ENCODE measurements at places on chromosomes 6 and 20. TPM values are rescaled to one million over a fixed set of nuclear protein-coding genes. Genes with fewer than 3 reads are reported as not detected.

DNA sequence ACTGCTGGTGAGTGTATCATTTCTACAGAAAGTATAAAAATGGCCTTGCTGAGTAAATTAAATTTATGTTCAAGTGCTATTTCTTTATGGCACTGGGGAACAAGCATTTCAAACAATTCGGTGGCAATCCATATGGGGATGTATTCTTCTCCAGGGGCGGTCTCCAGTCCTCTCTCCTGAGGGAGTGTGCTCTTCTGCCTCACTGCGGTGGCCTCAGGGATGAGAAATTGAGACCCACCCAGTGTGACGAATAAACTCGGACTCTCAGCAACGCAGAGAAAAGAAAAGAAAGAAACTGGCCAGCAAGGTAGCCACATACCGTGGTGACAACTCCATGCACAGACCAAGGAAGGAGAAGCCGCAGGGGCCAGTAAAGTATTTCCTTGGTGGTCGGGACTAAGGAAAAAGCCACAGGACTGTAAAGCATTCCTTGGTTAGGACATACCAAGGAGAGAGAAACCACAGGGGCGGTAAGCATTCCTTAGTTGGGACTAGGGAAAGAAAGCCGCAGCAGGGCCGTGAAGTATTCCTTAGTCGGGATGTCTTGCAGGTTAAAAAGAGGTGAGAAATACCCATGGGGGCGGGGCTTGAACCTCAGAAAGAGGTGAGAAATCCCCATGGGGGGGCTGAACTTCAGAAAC lies 13.6 kb upstream of the GOPC start:
- no peaks in the 10 kb centered on the region for H3K4me1 ChIP-seq
- no peaks in the 10 kb centered on the region for H3K27me3 ChIP-seq
- no peak overlapping the region for H3K4me3 ChIP-seq
- no peak for DNase-seq
- H3K27ac ChIP-seq, result no peak overlapping the region

- no peaks in the 10 kb centered on the region for H3K36me3 ChIP-seq
- H3K4me1 ChIP-seq, result no peaks in the 10 kb centered on the region
- no peak for DNase-seq
- no peak overlapping the region for H3K27ac ChIP-seq
- H3K4me3 ChIP-seq, result no peak overlapping the region
Measured at GRCh38 chr6:81787313-81788068, 35.0 kb upstream of the TENT5A start.

GRCh38 chr6:136527831-136528230 lies 22.4 kb downstream of the MAP7 start:
- no peak overlapping the region for H3K4me3 ChIP-seq
- peaks cover 3% of the 10 kb centered on the region for H3K27me3 ChIP-seq
- DNase-seq, result no peak
- peaks cover 13% of the 10 kb centered on the region for H3K4me1 ChIP-seq
- no peak overlapping the region for H3K27ac ChIP-seq
- H3K36me3 ChIP-seq, result no peaks in the 10 kb centered on the region

GRCh38 chr6:165718491-165718891 lies 55.5 kb upstream of the PDE10A start:
- H3K4me1 ChIP-seq, result no peaks in the 10 kb centered on the region
- no peak for DNase-seq
- H3K27ac ChIP-seq, result no peak overlapping the region
- H3K27me3 ChIP-seq, result no peaks in the 10 kb centered on the region

DNA sequence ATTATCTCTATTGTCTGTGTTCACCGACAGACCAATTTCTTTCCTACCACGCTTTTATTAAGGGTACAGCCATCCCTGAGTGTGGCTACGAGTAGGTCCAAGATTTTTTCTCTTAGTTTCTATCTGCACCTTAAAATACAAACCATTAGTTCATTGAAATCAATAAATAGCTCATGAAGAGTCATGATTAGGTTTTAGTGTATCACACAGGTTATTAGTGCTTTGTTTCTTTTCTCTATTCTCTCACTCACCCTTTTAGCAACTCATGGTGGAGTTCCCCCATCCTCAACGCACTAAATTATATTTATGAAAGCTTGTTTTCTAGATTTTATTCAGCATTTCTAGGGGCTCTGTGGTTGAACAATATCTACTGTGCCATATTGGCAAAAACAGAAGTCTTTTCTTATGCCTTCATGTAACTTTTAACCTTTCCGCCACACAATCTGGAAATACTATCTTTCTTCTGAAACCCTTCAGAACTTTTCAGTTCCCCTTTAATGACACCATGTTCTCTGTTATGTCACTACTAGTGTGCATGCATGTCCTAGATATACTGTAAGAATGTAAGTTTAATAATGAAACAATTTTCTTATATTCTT lies 128.2 kb upstream of the LAMA2 start:
- no peaks in the 10 kb centered on the region for H3K36me3 ChIP-seq
- no peaks in the 10 kb centered on the region for H3K4me1 ChIP-seq
- H3K27me3 ChIP-seq, result no peaks in the 10 kb centered on the region
- H3K4me3 ChIP-seq, result no peak overlapping the region
- H3K27ac ChIP-seq, result no peak overlapping the region

GRCh38 chr20:2837221-2837960 lies 3.1 kb downstream of the PCED1A start:
- no peak overlapping the region for H3K27ac ChIP-seq
- H3K27me3 ChIP-seq, result no peaks in the 10 kb centered on the region
- H3K36me3 ChIP-seq, result no peaks in the 10 kb centered on the region
- H3K4me1 ChIP-seq, result peaks cover 27% of the 10 kb centered on the region
- no peak for DNase-seq

The C20orf141 gene
- not detected for total RNA-seq

The MLIP gene
- total RNA-seq, result not detected

DNA sequence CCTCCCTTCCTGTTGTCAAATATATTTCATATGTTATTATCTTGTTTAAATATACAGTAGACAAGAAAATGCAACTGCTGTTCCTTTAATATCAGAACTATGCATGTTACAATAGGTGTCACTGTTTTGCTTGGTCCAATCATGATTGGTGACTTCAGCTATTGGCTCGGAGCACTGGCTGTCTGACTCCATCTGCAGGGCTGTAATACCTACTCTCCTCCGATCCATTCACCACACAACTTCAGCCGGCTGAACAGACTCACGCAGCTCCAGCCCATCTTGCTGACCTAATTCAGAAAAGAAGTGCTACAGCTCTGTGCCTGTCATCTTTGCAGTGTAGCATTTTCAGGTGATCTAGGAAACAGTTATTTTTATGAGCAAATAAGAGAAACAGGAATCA lies at the start of gene BTBD3:
Gene BTBD3 (plus strand): TSS at position 231 of the 400 bp plus-strand sequence. CDS start 383 bp downstream, outside the sequence.
- H3K27ac ChIP-seq, result no peak within 1 kb of the TSS
- peak within 1 kb of the TSS; percentile 24 for H3K4me3 ChIP-seq
- peak; percentile 9 for DNase-seq
- no peaks in the 10 kb centered on the region for H3K36me3 ChIP-seq
- H3K4me1 ChIP-seq, result peaks cover 8% of the 10 kb centered on the region
- no peaks in the 10 kb centered on the region for H3K27me3 ChIP-seq

- H3K27me3 ChIP-seq, result no peaks in the 10 kb centered on the region
- peak overlapping the region; percentile 26 for H3K4me3 ChIP-seq
- no peaks in the 10 kb centered on the region for H3K36me3 ChIP-seq
- H3K4me1 ChIP-seq, result peaks cover 82% of the 10 kb centered on the region
- peak; percentile 74 for DNase-seq
Measured at GRCh38 chr6:136764517-136764993, 27.7 kb downstream of the MAP3K5 start.

- H3K4me1 ChIP-seq, result no peaks in the 10 kb centered on the region
- no peak for DNase-seq
- peaks cover 58% of the 10 kb centered on the region for H3K36me3 ChIP-seq
- H3K27me3 ChIP-seq, result no peaks in the 10 kb centered on the region
Measured at GRCh38 chr20:51446230-51446629, 96.3 kb downstream of the NFATC2 start.

The CRISP2 gene
- not detected for total RNA-seq

GRCh38 chr6:162821102-162821501 lies 93.3 kb downstream of the PACRG start:
- DNase-seq, result no peak
- no peaks in the 10 kb centered on the region for H3K27me3 ChIP-seq
- no peaks in the 10 kb centered on the region for H3K36me3 ChIP-seq

DNA sequence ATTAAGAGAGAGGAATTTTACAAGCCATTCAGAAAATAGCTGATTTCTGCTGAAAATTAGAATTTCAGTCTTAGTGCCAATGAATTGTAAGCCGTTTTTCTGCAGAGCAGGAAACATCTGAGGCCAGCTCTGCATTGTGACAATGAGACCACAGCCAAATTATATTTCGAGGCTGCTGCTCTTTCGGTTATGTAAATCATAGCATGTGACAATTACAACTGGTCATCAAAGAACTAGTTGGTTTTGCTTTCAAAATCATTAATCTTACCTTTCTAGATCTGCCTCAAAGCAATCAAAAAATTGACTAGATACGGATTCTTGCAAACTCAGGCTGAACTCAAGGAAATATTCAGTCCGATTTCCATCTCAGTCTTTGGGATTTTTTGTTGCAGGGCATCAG lies 33.4 kb upstream of the INSM1 start:
- peaks cover 12% of the 10 kb centered on the region for H3K4me1 ChIP-seq
- no peaks in the 10 kb centered on the region for H3K36me3 ChIP-seq
- H3K27ac ChIP-seq, result peak overlapping the region; percentile 27
- no peaks in the 10 kb centered on the region for H3K27me3 ChIP-seq
- no peak overlapping the region for H3K4me3 ChIP-seq

DNA sequence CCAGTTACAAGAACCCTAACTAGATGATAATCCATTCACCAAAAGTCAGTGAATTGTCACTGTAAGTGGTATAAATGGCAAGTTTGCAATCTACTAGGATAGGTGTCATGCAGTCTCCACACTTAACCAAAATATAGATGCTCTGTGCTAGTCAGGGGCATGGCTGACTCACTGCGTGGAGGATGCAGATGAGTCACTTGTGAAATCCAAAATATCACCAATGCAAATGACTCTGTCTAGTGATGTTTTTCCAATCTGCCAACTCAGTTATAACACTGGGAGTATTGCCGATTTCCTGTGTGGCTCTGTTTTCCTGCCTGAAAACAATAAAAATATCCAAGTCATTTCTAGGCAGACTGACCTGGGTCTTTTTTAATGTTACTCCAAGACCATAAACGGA lies 47.8 kb upstream of the NRSN1 start:
- H3K4me3 ChIP-seq, result no peak overlapping the region
- DNase-seq, result no peak
- H3K36me3 ChIP-seq, result no peaks in the 10 kb centered on the region
- no peak overlapping the region for H3K27ac ChIP-seq

- DNase-seq, result peak; percentile 57
- peaks cover 23% of the 10 kb centered on the region for H3K4me1 ChIP-seq
- peak overlapping the region; percentile 63 for H3K4me3 ChIP-seq
- H3K36me3 ChIP-seq, result no peaks in the 10 kb centered on the region
- no peak overlapping the region for H3K27ac ChIP-seq
Measured at GRCh38 chr6:17986656-17987446, 584 bp downstream of the KIF13A start.

DNA sequence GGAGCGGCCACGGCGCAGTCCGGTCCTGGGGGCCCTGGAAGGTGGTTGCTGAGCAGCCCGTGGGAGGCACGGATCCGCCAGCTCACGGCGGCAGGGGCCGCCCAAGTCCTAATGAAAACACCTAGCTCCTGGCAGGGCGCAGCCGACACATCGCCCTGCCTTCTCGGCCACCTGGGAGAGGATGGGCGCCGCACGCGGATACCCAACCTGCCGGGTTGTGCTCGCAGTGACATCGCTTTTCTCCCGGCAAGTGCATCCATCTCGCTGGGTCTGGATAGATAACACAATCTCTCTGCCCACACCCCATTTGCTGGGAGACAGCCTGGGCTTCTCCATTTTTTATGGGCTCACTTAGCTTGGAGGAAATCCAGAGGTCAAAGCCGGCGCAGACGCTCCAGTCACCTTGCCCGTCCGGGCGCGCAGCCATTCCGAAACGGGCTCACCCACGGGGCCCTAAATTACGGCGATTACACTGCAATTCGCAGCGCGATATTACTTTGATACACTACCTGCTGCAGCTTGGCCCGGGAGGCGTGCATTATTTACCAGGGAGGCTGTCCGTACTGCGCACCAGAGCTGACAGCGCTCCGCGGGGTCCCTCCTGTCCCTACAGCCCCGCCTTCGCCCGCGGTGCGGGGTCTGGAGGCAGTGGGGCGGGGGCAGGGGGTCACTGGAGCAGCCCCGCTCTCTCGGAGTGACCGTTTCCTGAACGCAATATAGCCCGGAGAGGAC lies 36.2 kb upstream of the CCDC167 start:
- peaks cover 30% of the 10 kb centered on the region for H3K4me1 ChIP-seq
- peak overlapping the region; percentile 62 for H3K4me3 ChIP-seq
- DNase-seq, result peak; percentile 77
- no peak overlapping the region for H3K27ac ChIP-seq
- H3K36me3 ChIP-seq, result no peaks in the 10 kb centered on the region

The PAX1 gene
- not detected for total RNA-seq

DNA sequence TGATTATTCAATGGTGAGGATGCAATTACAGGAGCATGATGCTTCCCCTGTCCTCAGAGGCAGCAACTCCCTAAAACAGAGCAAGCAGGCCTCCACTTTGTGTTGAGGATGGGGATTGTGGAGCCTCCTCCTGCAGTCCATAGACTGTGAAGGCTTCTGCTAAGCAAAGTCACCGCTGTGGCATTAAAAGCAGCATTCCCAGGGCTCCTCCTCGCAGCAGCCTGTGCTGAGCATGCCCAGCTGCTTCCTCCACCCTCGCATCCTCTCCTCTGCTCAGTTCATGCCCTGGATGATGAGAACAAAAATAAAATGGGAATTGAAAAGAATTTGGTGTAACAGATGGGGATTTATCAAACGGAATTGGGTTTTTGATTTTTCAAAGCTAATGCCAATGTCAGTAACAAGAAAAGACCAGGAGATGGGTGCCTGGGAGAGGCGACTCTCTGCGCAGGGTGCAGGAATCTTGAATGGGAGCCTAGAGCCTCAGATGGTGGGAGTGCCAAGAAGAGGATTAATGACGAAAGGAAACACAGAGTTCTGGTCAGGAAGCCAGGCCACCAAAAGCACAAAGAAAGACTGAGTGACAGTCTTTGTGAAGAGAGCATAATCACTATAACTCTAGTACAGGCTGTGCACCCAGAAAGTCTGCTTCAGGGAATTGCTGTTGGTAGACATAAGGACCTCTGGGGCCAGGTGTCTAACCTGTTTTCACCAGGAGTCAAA lies 347.6 kb downstream of the TPBG start:
- no peaks in the 10 kb centered on the region for H3K4me1 ChIP-seq
- no peak overlapping the region for H3K4me3 ChIP-seq
- H3K27ac ChIP-seq, result no peak overlapping the region
- no peak for DNase-seq
- H3K27me3 ChIP-seq, result no peaks in the 10 kb centered on the region

GRCh38 chr6:3398755-3399696 lies 57.8 kb downstream of the SLC22A23 start:
- peaks cover 4% of the 10 kb centered on the region for H3K27me3 ChIP-seq
- no peaks in the 10 kb centered on the region for H3K36me3 ChIP-seq
- peaks cover 3% of the 10 kb centered on the region for H3K4me1 ChIP-seq

GRCh38 chr6:161838306-161839035 lies 564.6 kb upstream of the AGPAT4 start:
- no peak overlapping the region for H3K27ac ChIP-seq
- no peaks in the 10 kb centered on the region for H3K36me3 ChIP-seq
- no peaks in the 10 kb centered on the region for H3K4me1 ChIP-seq
- DNase-seq, result no peak

- no peaks in the 10 kb centered on the region for H3K36me3 ChIP-seq
- no peak overlapping the region for H3K4me3 ChIP-seq
- no peak overlapping the region for H3K27ac ChIP-seq
- no peak for DNase-seq
Measured at GRCh38 chr6:87082160-87082721, 12.7 kb downstream of the CGA start.
